Stimulated activated CD8-positive, alpha-beta memory T cell treated with anti-CD3 and anti-CD28 coated beads, Interleukin-4, amount 100 ng/mL, for 1 hour (primary cell): ENCODE measurements at places on chromosomes 4 and X.

- DNase-seq: no peak
Observed at GRCh38 chrX:70504772-70505450, 60.3 kb downstream of the DLG3 start.

DNA sequence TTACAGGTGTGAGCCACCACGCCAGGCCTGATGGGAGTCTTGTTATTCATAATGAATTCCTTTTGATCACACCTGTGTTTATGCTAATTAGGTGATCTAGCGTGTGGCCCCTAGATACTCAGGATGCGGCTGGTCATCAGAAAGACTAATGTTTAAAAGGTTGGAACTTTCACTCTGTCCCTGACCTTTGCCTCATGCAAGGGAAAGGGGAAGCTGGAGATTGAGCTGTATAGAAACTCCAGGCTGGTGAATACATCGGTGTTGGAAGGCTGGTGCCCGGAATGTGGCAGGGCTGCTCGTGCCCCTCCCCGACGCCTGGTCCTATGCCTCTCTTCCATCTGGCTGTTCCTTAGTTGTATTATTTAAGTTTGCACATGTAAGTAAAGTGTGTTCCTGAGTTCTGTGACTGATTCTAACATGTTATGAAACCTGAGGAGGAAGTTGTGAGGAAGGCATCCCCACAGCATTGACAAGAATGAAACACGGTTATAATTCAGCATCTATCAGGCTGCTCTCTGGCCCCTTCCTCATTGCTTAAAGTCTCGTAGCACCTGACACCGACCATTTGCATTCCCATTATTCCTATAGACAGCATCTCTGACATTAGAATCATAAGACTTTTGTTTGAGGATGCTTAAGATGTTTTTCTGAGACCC, 28.9 kb downstream of the CASP3 start:
- no peak for DNase-seq

DNA sequence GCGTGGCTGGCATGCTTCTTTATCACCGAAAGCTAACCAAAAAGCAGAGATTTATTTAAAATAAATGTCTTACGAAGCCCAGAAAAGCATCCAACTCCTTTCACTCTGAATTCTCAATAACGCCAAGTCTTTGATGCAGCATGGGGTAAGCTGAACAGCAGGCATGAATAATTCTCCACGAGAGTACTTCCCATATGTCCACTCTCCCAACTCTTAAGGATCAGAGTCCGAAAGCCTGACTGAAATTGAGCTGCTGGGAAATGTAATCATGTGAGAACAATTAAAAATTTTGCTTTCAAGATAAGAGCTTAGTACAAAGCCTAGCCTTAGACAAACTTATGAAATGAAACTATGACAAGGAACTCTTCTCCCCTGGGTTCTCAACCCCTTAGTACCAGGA, 7.5 kb upstream of the SLC39A8 start:
- DNase-seq: no peak

DNA sequence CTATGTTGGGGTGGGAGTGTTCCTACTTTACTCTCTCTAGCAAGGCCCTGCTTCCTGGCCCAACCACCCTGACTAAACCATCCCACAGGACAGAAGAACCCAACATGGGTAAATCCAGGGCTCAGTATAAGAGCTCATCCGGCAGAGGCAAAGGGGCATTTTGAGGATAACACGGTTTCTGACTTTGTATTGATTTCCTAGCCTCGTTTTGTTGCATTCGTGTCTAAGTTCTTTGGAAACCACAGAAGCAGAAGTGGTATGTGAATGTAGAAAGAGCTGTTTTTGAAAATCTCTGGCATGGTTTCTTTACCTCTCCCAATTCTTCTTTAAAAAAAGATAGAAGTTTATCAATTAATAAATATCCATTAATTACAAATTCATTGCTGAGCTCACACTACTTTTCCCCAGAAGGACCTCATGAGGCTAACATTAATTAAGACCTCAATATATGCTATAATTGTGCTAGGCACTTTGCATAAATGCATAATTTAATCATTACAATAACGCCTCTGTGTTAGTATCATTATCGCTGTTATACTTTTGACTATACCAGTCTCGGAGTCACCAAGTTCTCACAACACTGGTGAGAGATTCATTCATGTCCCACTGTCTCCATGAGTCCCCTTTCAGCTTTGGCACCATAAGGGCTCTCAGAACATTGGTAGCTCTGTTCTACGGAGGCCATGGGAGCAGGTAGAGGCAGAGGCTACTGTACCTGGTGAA, 5.8 kb upstream of the CLNK start:
- DNase-seq: no peak

GRCh38 chr4:177960566-177960965, 518.3 kb upstream of the AGA start:
- DNase-seq: no peak

- no peak for DNase-seq
Observed at GRCh38 chrX:13428053-13428786, 108.4 kb upstream of the ATXN3L start.

- DNase-seq: no peak
Observed at GRCh38 chrX:95903490-95903889, 781.2 kb upstream of the DIAPH2 start.

GRCh38 chrX:3757510-3758025, 44.1 kb upstream of the PRKX start:
- DNase-seq: no peak

- DNase-seq: no peak
Observed at GRCh38 chr4:17072483-17072882, 174.0 kb upstream of the LDB2 start.

- no peak for DNase-seq
Observed at GRCh38 chr4:115165503-115165902, 52.1 kb upstream of the NDST4 start.

GRCh38 chr4:4437798-4438470, 51.0 kb downstream of the NSG1 start:
- DNase-seq: no peak

- DNase-seq: no peak
Observed at GRCh38 chrX:111259559-111259958, 10.7 kb downstream of the CAPN6 start.

DNA sequence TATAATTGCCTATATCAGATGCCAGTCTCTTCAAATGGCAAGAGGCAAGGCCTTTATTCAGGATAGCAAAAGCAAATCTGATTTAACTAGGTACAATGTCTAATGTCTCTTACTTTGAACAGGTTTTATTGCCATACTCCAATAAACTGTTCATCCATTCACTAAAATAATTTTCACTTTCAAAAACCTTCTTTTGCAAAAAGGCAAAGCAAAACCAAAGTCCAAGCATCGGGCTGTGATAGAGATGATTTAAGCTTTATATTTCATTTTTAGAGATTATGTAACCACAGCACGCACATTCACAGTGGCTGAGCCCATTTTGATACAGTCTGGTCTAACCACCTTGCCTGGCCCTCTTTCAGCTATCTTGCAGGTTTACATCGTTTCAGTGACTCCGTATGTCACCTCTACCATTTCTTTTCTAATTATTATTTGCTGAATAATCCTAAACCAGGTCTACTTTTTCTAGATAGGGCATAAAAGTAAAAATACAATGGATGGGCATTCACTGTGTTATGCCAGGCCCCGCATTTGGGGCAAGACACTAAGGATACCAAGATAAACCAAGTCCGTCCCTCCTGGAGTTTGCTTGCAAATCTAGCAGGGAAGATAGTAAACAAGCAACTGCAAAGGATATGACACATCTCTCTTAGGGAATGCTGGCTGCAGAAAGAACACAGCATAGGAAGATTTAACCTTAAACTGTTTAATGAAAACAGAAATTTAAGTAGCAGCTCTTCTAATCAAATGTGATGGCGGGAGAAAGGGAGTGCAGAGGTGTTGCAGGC, 1.8 kb downstream of the CASP3 start:
- no peak for DNase-seq

- no peak for DNase-seq
Observed at GRCh38 chr4:6341696-6342095, 72.0 kb downstream of the WFS1 start.

- no peak for DNase-seq
Observed at GRCh38 chr4:98055800-98056501, 87.3 kb downstream of the STPG2 start.

DNA sequence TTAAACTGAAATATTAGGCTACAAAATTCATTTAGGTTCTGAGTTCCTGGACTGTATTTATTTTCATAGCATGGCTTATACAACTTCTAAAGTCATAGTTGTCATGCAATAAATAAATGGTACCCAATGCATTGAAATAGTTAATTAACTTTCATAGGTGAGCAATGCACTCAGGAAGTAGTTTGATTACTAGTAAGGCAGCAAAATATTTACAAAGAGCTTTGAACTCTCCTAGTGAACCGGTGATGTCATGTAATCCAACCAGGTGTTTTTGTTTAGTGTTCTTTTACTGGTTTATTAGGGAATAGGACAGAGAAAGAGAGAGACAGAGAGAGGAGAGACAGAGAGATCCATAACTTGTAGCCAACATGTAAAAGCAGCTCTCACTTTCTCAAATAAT, 228.6 kb upstream of the CTSO start:
- DNase-seq: no peak

- no peak for DNase-seq
Observed at GRCh38 chr4:65538571-65538970, 131.7 kb downstream of the EPHA5 start.

DNA sequence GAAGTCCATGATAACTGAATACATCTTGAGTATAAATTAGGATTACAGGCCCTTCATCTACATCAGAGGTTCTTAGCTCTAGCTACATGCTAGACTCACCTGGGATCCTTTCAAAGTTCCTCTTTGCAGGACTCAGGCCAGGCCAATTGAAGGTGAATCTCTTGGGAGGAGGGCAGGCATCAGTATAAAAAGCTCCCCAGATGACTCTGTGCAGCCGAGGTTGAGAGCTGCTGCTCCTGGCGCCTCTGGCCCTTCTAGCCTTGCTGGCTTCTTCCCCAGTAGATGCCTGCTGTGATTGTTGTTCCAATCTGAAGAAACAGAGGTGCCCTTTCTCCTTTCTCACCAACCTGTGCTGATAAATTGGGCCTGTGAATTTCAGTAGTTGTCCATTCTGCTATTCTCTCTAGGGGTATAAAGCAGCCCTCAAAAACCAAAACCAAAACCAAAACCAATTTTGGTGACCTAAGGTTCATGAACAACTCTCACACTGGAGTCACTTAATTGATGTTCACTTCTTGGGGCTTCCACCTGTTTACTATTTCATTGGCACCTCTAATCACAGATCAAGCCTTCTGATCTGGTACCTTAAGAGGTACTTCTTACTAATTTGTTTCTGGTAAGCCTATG, 78.7 kb downstream of the SUPT20HL2 start:
- no peak for DNase-seq
